ENCODE measurements at places on chromosomes 1 and 21.

DNA sequence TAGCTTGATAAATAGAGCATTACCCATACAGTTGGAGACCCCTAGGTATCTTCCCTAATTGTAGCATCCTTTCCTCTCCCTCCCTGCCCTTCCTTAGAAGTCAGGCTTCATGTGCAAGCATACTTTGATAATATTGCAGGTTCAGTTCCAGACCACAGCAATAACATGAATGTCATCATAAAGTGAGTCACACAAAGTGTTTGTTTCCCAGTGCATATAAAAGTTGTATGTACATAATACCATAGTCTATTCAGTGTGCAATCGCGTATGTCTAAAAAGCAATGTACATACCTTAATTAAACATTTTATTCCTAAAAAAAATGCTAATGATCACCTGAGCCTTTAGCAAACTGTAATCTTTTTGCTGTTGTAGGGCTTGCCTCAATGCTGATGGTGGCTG lies 33.4 kb upstream of the KAZN start:
- no peak overlapping the region for H3K4me3 ChIP-seq
- H3K27me3 ChIP-seq = no peaks in the 10 kb centered on the region
- no peak overlapping the region for H3K27ac ChIP-seq
- H3K36me3 ChIP-seq = no peaks in the 10 kb centered on the region
- H3K4me1 ChIP-seq = no peaks in the 10 kb centered on the region
- no peak for DNase-seq

DNA sequence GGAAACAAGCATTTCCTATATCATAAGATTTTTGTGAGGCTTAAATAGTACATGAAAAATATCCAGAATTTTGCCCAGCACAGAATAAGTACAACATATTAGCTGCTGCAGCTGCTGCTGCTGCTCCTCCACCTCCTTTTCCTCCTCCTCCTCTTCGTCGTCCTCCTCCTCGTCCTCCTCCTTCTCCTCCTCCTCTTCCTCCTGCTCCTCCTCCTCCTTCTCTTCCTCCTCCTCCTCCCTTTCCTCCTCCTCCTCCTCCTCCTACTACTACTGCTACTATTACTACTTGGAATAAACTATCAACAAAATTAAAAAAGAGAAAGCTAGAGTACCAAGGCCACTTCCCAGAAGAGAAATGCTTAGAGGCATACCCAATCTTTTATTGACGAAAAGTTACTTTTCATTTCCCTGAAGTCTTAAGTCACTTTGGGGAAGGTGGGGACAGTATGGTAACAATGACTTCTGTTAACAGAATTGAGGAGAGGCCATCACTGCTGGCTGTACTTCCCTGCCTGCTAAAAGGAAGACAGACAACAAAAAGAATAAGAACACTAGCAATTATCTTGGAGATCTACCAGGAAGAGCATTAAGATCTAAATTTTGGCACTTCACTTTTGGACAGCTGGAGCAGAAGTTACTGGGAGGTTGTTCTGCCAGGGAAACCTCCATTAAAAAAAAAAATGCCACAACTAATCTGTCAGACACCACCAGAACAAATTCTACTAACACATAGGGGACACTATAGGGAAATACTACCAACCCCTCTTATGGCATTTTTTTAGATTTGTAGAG lies 7.1 kb downstream of the DENND1B start:
- DNase-seq = no peak
- peaks cover 3% of the 10 kb centered on the region for H3K4me1 ChIP-seq
- H3K36me3 ChIP-seq = no peaks in the 10 kb centered on the region
- H3K4me3 ChIP-seq = no peak overlapping the region
- no peaks in the 10 kb centered on the region for H3K27me3 ChIP-seq

- no peak for DNase-seq
- H3K36me3 ChIP-seq = no peaks in the 10 kb centered on the region
- no peak overlapping the region for H3K27ac ChIP-seq
- no peaks in the 10 kb centered on the region for H3K4me1 ChIP-seq
- no peaks in the 10 kb centered on the region for H3K27me3 ChIP-seq
These were observed 1133.7 kb upstream of the NCAM2 start for GRCh38 chr21:19864476-19864875.

- no peaks in the 10 kb centered on the region for H3K27me3 ChIP-seq
- H3K4me3 ChIP-seq = no peak overlapping the region
- H3K27ac ChIP-seq = no peak overlapping the region
- no peak for DNase-seq
- H3K4me1 ChIP-seq = no peaks in the 10 kb centered on the region
- no peaks in the 10 kb centered on the region for H3K36me3 ChIP-seq
These were observed 6.2 kb upstream of the MARK1 start for GRCh38 chr1:220521778-220522177.

GRCh38 chr1:160486453-160486852 lies 36.6 kb downstream of the SLAMF6 start:
- H3K27ac ChIP-seq = no peak overlapping the region
- no peak overlapping the region for H3K4me3 ChIP-seq
- H3K4me1 ChIP-seq = no peaks in the 10 kb centered on the region
- no peaks in the 10 kb centered on the region for H3K27me3 ChIP-seq
- no peaks in the 10 kb centered on the region for H3K36me3 ChIP-seq

DNA sequence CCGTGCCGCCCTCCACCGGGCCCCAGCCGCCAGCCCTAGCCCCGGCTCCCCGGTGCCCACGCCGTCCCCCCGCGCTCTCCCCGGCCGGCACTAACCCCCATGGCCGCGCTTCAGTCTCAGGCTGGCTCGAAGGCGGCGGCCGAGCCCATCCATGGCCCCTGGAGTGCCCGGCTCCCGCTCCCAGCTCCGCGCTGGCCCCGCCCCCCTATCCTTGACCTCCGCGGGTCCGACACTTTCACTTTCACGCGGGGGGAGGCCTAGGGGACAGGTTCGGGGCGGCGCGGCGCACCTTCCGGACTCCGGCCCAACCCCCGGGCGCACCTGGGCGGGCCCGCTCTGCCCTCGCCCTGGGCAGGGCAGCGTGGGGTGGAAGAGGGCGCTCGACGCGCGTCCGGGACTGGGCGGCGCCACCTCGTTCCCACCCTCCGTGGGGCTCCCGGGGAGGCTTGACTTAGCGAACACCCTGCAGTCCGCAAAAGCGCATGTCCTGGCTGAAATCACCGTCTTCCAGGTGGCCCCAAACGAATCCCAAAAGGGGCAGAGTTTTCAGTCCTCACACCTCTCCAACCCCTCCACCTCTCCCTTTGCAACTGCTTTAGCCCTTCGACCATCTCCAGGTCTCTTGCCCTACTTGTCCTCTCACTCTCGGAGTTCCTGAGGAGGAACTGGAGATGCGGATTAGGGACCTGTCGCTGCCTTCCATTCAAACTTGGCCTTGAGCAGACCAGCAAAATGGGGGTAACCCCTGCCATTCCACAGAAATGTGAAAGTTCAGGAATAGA lies 3.9 kb upstream of the DENND2D start:
- peak overlapping the region; percentile 98 for H3K27ac ChIP-seq
- H3K27me3 ChIP-seq = no peaks in the 10 kb centered on the region
- peak; percentile 41 for DNase-seq
- no peaks in the 10 kb centered on the region for H3K36me3 ChIP-seq

DNA sequence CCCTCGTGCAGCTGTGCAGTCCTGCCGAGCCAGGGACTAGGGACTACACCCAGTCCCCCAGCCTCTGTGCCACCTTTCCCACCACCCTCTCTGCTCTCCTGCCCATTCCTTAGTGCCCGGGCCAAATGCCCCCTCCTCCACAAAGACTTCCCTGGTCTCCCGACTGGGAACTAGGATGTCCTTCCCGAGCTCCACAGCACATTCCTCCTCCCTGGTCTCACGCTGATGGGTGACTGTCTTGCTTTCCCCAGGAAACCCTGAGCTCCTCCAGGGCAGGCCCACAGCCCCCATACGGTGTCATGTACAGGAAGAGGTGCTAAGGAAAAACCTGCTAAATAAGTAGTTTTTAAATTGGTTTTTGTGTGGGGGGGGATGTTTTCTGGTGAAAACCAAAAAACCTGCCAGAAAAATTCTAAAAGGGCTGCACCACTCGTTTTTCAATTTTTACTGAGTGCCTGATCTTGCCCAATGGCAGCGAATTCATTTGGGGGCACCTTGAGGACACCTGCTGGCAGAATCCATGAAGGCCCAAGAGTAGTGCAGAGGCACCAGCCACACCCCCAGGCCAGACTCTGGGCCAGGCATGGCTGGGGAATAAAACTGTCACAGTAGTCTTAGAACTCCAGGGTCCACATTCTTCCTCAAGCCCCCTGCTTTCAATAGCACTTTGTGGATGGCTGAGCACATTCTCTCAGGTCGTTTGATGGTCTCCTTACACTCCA lies 50.4 kb downstream of the GLIS1 start:
- H3K4me1 ChIP-seq = no peaks in the 10 kb centered on the region
- H3K27me3 ChIP-seq = peaks cover 6% of the 10 kb centered on the region
- DNase-seq = no peak
- no peaks in the 10 kb centered on the region for H3K36me3 ChIP-seq

- H3K27me3 ChIP-seq = peaks cover 3% of the 10 kb centered on the region
- no peak overlapping the region for H3K4me3 ChIP-seq
- H3K36me3 ChIP-seq = no peaks in the 10 kb centered on the region
- H3K4me1 ChIP-seq = no peaks in the 10 kb centered on the region
- H3K27ac ChIP-seq = no peak overlapping the region
These were observed 6.7 kb upstream of the PTGER3 start for GRCh38 chr1:71054281-71054731.

GRCh38 chr21:35976481-35976880 lies 83.8 kb downstream of the SETD4 start:
- DNase-seq = no peak
- no peaks in the 10 kb centered on the region for H3K4me1 ChIP-seq
- no peak overlapping the region for H3K4me3 ChIP-seq
- no peaks in the 10 kb centered on the region for H3K27me3 ChIP-seq
- H3K36me3 ChIP-seq = no peaks in the 10 kb centered on the region

- no peak overlapping the region for H3K27ac ChIP-seq
- H3K4me3 ChIP-seq = no peak overlapping the region
- H3K27me3 ChIP-seq = no peaks in the 10 kb centered on the region
- DNase-seq = no peak
- no peaks in the 10 kb centered on the region for H3K36me3 ChIP-seq
These were observed 319.1 kb upstream of the SGIP1 start for GRCh38 chr1:66214901-66215300.

DNA sequence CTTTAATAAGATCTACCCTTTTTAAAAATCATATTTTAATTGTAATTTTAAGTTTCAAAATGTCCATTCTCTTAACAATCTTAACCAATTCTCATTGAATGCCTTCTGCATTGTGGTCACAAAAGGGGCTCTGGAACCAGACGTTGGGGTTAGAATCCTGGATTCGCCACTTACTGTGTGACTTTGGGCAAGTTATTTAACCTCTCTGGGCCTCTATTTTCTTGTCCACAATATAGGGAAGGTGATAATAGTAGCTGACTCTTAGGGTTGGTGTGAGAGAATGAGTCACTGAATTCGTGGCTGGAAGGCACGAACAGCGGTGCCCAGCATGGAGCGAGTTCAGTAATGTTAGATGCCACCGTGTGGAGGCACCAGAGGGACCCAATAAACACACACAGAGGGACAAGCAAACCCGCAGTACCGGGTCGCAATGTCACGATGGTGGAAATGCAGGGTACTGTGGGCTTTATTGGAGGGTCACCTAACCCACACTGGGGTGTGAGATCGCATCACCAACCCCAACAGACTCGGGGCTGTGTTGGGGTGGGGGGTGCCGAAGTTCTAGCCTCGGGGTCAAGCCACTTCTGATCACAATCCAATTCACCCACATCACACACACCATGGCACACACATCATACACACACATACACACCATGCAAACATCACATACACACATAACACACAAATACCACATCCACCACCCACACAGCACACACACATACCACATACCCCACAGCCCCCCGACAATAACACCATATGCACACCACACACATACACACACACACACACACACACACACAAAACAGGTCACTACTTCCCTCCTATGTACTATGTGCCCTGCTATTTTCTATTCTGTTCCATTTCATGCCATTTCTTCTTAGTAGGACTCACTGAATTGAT lies 27.0 kb upstream of the IFNAR2 start:
- H3K27me3 ChIP-seq = no peaks in the 10 kb centered on the region
- no peak overlapping the region for H3K4me3 ChIP-seq
- no peak overlapping the region for H3K27ac ChIP-seq
- no peak for DNase-seq

DNA sequence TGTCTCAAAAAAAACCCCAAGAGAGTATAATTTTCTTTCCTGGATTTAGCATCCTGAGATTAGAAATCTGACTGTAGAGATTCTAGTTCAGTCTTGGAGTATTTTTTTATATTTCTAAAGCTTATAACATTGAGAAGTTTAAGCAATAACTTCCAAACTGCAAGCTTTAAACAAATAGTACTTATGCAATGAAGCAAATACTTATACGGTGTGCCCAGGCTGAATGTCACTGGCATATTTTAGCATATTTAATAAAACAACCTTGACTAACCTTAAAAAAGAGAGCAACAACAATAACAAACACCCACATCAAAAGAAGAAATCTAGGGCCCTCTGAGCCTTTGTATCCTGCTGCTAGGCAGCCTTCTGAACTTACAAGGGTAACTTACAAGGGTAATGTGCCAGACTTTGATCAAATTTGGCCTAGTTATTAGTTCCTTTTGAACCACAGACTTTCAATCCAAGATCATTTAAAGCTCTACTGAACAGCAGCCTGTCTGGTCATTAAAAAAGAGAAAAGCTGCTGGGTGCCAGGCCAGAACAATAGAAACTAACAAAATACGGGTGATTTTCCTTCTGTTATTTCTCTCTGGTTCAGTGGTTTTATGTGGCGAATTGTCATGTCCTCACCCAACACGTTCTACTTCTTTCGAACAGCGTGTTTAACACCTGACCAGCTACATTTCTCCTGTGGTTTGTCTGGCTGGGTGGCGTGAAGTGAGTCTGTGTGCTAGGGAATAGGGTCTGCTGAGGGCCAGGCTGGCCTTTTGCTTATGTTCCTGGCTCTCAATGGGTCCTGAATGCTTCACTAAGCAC lies 16.2 kb downstream of the MTOR start:
- peak; percentile 17 for DNase-seq
- H3K27ac ChIP-seq = peak overlapping the region; percentile 52
- H3K4me1 ChIP-seq = no peaks in the 10 kb centered on the region
- no peaks in the 10 kb centered on the region for H3K27me3 ChIP-seq
- H3K4me3 ChIP-seq = no peak overlapping the region

DNA sequence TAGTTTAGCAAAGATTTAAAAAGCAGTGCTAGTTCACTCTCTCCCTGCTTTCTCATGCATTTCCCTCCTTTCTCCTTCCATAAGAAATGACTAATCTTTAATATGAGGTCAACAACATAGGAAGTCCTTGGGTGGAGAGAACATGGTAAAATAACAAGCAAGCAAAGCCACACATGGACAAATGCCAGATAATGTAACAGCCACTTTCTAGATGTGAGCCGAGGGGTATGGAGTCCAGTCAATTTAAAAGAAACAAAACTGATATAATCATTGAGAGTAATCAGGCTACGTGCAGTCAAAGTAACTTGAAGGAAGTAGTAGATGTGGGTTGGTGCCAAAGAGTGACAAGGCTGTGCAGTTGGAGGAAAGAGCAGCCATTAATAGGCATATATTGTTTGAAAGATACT lies 69.6 kb downstream of the DUSP10 start:
- DNase-seq = no peak
- no peak overlapping the region for H3K4me3 ChIP-seq
- no peaks in the 10 kb centered on the region for H3K27me3 ChIP-seq
- no peaks in the 10 kb centered on the region for H3K4me1 ChIP-seq
- no peaks in the 10 kb centered on the region for H3K36me3 ChIP-seq
